ENCODE measurements at places on chromosomes 11 and 22.

DNA sequence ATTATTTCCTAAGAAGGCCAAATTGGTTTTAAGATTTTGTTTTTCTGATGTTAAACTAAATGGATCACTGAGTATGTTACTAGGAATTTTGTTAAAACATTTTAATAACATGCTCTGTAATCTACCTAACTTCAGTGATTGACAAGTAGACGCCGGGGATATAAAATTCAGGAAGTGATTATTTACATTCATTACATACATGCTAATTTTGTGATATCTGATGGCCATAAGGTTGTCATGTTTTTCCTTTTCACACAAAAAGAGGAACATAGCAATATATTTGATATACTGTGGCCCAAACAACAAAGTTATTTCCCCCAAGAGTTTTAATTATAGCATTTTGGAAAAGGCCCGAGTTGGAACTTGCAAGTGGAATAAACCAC is 12.1 kb downstream of the SCUBE1 start:
- DNase-seq: no peak

GRCh38 chr11:36509201-36509639 is 852 bp downstream of the TRAF6 start:
- DNase-seq: no peak

DNA sequence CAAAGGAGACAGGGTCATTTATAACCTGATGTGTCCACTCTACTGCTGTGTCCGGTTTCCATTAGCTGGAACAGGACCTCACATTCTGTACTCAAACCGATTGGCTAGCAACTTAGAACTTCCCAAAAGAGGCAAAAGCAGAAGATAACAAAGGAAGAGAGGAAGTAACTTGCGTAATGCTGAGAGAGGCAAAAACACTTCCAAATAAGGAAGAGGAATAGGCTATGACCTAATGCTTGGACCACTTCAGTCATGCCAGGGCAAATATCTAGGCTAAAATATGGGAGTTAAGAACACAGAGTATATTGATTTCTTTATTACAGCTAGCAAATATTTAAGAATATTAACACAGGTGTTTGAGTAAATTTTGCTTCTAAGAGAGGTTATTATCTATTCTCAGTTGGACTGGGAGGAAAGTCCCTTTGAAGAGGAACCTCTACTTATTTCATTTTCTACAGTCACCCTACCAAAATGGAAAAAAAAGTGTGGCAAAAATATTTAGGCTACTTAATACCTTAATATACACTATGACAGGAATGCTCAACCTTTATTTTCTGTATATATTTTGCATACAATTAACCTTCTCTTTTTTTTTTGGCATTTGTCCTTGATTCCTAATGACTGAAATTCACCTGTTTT is 499.8 kb upstream of the CHORDC1 start:
- no peak for DNase-seq

GRCh38 chr11:93746101-93746500 is 4.6 kb downstream of the C11orf54 start:
- no peak for DNase-seq

DNA sequence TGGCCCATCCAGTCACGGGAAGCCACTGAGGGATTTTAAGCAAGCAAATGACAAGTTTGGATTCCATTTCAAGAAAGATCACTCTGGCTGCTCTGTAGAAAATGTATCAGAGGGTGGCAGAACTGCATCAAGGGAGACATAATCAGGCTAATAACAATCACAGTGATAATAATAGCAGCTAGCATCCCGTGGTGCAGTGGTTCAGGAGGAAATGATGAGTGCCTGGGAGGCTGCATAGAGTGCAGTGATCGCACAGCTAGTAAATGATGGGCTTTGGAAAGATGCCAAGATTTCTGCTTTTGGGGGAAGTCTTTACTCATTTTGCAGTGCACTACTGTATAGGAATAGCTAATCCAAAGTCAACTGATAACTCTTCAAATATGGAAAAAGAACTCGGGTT is 35.8 kb downstream of the TNRC6B start:
- DNase-seq: no peak

DNA sequence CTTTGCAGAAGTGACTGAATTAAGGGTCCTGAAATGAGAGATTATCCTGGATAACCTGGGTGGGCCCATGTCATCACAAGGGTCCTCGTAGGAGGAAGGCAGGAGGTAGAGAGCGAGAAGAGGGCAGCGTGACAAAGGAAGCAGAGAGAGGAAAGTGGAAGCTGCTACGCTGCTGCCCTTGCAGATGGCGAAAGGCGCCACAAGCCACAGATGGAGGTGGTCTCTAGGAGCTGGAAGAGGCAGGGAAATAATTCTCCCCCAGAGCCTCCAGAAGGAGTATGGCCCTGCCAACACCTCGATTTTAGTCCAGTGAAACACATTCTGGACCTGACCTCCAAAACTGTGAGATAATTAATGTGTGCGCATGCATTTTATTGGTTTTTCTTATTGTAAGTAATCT is 13.4 kb downstream of the TMEM184B start:
- no peak for DNase-seq

- DNase-seq: no peak
These were observed 15.1 kb downstream of the SCGB1A1 start for GRCh38 chr11:62433904-62434276.

DNA sequence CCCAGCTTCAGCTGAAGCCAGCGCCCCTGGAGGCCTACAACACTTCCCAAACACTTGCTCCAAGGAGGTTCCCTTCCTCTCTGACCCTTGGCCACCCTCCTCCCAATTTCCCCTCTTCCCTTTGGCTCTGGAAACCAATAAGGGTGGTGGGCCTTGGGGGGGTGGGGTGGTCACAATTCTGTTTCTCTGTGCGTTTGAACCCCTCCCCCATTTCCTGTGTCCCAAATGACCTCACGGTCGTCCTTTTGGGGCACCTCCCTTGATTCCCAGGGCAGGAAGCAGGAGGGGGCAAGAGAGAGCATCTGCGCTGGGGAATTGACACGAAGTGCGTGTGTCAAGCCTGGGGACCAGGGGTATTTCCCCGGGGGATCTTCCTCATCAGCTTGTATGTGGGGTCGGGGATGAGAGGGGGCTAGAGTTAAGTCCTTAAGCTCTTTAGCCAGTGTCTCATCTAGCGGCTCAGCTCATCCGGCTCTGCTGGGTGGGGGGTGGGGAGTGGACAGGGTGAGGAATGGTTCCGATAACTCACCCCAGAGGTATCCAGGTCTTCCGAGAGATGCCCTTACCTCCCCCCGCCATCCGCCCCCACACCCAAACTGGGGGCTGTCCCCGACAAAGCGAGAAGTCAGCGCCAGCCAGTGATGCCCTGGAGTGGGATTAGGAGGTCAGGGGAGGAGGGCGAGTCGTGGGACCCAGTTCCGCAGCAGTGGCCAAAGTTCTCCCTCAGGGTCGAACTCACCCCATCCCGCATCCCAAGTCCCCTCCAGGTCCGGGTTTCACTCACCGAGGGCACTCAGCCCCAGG is 587 bp downstream of the ESAM start:
- DNase-seq: no peak

- DNase-seq: no peak
These were observed 36.9 kb downstream of the DGCR2 start for GRCh38 chr22:19085233-19085718.

- no peak for DNase-seq
These were observed 23.6 kb upstream of the RNASEH2C start for GRCh38 chr11:65744026-65744698.

DNA sequence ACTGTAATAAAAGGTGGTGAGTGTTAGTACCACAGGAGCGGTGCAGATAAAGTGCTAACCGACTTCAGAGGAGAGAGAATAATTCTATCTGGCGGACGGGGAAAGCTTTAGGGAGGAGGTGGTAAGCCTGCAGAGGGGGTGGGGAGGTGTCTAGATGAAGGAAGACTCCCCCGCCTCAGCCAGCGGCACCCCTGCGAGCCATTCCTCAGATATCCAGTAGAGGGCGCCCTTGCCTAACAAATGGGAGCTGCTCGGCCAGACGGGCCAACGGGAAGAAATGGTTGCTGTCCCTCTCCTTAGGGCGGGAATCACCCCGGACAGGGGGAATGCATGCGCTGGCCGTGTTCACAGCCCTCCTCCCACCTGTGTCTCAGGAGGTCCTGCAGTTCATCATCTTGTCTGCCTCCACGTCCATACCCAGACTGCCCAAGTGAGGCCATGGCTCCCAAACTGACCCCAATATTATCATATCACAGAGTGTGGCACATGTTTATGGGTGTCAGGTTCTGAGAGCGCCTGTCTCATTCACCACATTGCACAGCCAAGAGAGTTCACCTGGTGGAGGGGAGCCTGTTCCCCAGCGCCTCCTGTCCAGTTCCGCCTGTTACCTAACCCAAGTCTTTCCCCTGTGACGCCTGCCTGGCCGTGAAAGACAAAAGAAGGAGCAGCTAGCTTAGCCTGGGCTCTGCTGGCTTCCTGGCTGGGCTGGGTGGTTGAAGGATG is 85.5 kb downstream of the ST3GAL4 start:
- DNase-seq: peak; percentile 52

GRCh38 chr11:62419314-62419929 is 589 bp downstream of the SCGB1A1 start:
- no peak for DNase-seq

- DNase-seq: no peak
These were observed 179.6 kb upstream of the PDGFD start for GRCh38 chr11:104343578-104343977.

GRCh38 chr11:33982661-33983060 is 68.9 kb upstream of the CAPRIN1 start:
- no peak for DNase-seq

DNA sequence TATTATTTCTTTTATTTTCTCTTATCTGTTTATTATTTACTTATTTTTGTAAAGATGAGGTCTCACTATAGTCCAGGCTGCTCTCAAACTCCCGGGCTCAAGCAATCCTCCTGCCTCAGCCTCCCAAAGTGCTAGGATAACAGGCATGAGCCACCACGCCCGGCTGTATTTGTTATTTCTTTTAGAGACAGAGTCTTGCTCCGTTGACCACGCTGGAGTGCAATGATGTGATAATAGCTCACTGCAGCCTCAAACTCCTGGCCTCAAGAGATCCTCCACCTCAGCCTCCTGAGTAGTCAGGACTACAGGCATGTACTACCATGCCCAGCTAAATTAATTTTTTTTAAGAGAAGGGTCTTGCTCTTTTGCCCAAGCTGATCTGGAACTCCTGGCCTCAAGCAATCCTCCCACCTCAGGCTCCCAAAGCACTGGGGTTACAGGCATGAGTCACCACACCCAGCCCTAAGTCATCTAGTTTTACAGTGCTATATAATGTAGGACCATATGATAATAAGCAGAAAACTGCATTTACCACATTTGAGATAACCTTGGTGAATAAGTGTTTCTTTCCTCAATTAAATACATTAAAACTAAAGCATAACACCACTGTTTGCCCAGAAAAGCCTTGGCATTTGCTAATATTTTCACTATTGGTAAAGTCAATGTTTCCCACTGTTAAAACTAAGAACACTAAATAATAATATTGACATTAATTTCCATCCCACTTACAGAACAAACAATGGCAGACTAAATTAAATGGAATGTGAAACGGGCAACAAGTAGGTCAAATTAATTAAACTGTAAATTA is 127.5 kb downstream of the SIK3 start:
- DNase-seq: no peak

- no peak for DNase-seq
These were observed 102.2 kb downstream of the MICAL3 start for GRCh38 chr22:17921871-17922821.

DNA sequence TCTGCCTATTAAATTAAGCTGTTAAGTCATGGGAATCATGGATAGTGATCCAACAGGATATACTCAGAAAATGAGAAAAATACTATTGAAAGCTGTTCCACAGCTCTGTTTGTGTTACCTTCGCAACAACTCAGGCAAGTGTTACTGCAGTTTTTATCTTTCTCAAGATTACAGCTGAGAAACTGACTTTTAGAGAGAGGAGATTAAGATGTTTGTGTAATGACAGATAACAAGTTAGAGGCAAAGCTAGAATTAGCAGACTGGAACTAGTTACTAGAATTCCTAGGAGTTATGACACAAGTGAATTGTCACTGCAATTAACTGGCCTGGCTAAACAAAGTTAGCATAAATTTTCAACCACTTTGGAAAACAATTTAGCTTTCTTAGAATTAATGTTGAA is 1.6 kb downstream of the SLN start:
- DNase-seq: no peak

- no peak for DNase-seq
These were observed 14.7 kb downstream of the TBC1D10A start for GRCh38 chr22:30312053-30312452.

DNA sequence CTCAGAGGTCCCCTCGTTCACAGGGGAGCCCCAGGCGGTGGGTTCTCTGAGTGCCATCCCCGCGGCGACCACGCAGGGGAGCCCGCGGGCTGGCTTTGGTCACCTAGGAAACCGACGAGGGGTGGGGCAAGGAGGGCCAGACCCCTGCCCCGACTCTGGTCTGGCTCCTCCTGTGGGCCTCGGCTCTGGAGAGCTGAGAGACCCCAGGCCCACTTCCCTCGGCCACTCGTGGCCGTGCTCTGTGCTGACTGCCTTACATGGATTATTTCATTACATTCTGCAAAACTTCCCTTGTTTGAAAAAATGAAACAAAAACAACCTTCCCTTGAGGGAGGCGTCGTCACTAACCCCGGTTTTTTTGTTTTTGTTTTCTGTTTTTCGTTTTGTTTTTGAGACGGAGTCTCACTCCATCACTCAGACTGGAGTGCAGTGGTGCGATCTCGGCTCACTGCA is 15.1 kb upstream of the CYTH4 start:
- peak; percentile 68 for DNase-seq

GRCh38 chr22:43208703-43209522 is 22.0 kb upstream of the TTLL12 start:
- no peak for DNase-seq

DNA sequence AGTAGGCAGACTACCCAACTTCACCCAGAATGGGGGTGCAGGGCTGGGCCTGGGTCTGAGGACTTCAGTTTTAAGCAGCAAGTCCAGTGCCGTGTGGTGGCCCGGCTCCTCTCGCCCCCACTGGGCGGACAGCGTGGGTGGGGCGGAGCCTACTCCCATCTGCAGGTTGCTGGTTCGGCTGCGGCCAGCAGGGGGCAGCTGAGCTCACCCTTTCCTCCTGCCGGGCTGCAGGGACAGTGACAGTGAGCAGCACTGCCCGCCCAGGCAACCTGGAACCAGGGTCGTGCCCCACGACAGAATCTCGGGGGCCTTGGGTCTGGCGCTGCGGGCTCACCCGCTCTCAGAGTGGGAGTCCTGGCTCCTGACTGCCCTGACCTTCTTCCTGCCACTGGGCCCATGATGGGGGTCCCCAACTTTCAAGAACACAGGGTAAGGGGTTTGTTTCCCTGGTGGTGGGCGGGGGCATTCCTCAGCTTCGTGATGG is 6.2 kb upstream of the NEAT1 start:
- DNase-seq: peak; percentile 91

GRCh38 chr11:46237248-46238077 is 40.0 kb upstream of the CREB3L1 start:
- no peak for DNase-seq

DNA sequence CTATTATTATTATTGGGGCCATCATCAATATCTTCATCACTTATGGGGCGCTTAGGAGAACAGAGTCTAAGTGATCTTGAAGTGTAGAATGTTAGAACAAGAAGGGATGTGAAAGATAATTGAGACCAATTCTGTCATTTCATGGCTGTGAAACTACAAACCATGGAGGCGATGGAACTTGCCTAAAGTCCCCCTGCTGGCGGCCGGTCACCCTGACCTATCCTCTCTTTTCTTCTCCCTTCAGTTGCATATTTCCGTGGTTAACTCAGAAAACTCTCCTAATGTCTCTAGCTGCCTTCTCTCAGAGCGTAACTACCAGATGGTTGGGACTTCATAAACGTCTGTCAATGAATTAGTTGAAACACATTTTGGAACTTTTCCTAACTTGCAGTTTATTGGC is 6.6 kb upstream of the OR4B1 start:
- DNase-seq: no peak
